ENCODE measurements at places on chromosomes 4 and X. TPM values are rescaled to one million over a fixed set of nuclear protein-coding genes. Genes with fewer than 3 reads are reported as not detected.
A peak's percentile ranks its signal among the peaks of the same experiment; 100 is the strongest.

DNA sequence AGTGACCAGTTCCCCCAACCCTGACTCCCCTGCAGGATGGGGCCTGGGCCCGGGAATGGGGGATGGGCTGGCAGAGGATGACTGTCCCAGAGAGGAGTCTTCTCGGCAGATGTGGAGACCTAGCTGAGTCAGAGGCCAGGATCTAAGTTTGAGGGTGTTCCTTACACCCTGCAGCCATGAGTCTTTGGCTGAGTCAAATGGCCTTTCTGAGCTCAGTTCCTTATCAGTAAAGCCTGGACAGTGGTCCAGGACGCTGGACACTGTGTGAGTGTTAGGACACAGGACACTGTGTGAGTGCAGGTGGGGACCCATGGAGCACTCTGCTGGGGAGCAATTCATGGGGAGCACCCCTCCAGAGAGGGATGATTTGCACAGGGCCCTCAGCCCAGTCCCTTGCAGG lies 5.0 kb downstream of the IL9R start:
- DNase-seq: no peak

GRCh38 chr4:93743022-93743421 lies 85.5 kb upstream of the ATOH1 start:
- no peak for DNase-seq

DNA sequence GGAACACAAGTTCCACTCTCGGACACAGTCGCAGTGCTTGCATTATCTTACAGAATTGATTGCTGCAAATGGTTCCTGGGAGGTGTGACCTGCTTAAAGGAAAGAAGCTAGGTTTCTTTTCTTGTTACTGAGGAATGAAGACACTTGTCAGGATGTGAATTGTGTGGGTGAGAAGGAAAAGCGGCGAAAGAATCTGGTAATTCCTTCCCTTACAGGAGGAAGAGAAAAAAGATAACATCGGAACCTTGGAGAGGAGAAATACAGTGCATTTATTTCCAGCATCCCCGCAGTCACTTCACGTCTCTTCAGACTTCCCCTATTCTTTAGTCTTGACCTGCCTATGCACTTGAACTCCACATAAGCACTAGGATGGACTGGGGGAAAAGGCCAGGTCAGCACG lies 389 bp upstream of the CCSER1 start:
- DNase-seq: no peak

MMAA gene
- total RNA-seq: 0.95 TPM

MGARP gene
- total RNA-seq: not detected

GRCh38 chr4:170106900-170107299 lies 17.1 kb upstream of the AADAT start:
- DNase-seq: no peak

GRCh38 chrX:134148172-134148692 lies 88.8 kb upstream of the CCDC160 start:
- no peak for DNase-seq

DNA sequence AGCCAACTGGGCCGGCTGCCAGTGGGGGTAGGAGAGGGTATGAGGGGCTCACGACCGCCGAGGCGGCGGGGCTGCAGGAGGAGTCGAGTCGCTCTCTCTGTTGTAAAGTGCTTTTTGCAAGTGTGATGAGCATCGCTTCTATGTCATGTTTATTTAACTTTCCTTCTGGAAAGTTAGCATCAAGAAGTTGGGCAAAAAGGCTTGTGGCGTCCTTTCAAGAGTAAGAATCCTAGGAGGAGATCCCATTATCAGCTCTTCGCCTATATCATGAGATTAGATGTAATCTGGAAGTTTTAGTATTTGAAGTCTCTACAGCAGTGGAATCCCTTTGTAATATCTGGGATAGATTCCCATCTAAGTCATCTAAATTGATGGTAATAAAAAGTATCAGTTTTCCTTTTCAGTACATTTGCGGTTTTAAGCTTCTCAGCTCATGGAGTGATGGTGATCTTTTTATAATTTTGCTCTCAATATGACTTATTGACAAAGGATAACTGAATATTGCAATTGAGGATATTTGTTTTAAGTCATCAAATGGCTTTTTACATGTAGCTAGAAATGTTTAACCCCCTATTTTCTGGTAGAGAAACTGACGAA lies 1.7 kb downstream of the GALNT7 start:
- no peak for DNase-seq

ATXN3L gene
- total RNA-seq: not detected

DNA sequence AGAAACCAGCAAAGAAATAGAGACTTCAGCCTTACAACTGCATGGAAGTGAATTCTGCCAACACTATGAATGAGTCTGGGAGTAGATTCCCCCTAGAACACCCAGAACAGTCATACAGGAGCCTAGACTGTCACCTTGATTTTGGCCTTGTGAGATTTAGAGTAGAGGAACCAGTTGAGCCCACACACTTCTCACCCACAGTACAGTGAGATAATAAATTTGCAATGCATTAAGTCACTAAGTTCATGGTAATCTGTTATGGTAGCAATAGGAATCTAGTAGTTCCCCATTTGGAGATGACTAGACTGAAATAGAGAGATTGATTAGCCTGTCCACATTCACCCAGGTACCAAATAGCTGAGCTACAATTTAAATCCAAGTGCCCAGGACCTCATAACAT lies 59.0 kb downstream of the FAM13A start:
- DNase-seq: no peak

DNA sequence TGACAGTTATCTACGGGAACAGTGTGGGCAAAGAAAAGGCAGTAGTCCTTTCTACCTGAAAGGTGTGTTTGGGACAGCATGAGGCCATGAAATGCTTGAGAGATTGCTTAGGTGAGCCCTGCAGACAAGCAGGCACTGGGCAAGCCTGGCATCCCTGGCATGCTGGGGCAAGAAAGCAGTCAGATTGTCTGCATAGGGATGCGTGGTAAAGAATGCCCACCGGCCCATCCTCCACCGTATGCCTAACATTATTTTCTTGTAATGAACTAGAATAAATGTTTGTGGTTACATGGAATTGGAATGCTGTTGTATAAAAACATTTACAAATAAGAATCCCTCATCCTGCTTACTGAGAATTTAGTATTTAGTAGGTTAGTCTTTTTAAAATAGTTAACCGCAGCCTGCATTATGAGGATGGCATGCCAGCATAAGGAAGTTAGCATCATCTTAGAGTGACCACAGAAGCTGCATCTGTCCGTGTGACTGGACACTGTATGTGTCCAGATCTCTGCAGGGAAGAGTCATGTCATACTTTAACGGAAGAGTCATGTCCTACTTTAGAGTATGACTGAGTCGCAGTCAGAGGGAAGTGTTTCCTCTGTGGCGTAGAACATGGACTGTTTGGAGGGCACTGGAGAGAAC lies 18.9 kb downstream of the ZBTB49 start:
- peak; percentile 20 for DNase-seq

GRCh38 chr4:13918110-13918509 lies 290.6 kb upstream of the BOD1L1 start:
- no peak for DNase-seq

DNA sequence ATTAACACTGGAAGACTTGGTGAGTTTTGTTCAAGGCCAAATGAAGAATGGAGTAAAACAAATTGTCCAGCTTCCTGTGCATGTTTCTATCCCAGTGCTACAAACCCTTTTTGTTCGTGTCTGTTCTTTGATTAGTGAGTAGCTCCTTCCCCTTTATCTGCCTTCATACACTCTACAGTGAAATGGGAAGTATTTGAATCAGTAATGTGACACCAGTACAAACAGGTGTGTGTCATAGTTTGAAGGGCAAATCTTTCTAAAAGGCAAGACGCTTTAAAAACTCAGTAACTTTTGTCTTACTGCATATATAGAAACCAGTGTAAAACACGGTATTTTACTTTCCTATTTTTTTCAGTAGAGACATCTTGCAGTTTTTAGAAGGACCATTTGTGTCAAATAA lies 5.9 kb downstream of the ARHGEF38 start:
- DNase-seq: no peak

NSUN7 gene
- not detected for total RNA-seq

DNA sequence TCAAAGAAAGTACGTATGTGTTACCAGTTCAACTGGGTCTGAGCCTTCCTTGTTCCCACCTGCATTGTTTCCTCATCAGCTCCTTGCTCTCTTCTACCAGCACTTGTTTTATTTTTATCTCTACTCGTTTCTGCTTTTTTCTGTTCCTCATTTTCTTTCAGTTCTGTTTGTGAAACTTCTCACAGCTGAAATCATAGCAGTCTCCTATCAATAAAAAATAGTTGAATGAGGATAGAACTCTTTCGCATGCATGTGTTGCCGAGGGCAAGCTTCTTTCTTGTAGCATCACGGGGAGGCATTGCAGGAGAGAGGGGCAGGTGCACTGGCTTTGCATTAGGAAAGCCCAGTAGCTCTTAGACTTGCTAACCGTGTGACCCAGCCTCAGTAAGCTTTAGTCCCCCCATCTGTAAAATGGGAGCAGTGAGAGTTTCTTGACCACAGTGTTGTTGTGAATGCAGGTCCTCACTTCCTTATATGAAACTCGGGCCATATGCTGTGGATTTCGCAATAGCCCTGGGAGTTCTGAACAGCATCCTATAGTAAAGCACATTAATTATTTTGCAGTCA lies 24.7 kb downstream of the OFD1 start:
- no peak for DNase-seq

VSIG4 gene
- total RNA-seq: not detected

DNA sequence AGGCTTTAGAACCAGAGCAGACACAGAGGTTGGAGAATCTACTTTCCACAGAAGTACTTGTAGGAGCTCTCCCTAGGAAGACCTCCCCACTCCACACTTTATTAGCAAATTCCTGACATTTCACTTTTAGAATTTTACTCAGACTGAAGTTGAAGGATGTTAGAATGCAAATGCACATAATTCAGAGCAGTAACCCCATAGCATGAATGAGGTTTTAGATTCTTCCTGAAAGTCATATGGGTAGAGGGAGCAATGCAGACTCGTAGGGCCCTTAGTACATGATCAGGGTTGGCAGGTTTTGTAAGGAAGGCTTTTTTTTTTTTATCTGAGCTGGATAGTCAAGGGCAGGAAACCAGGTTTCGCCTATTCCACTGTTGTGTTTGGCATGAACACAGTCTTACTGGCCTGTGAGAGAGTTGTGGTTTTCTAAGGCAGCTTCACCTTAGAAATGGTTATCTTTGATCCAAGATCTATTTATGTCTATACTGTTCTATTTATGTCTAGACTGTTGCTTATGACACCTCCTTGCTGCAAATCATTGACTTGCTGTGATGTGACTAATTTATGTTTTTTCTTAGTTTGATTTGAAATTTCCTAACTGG lies 48.9 kb downstream of the SPATA18 start:
- no peak for DNase-seq

MID2 gene
- not detected for total RNA-seq

DNA sequence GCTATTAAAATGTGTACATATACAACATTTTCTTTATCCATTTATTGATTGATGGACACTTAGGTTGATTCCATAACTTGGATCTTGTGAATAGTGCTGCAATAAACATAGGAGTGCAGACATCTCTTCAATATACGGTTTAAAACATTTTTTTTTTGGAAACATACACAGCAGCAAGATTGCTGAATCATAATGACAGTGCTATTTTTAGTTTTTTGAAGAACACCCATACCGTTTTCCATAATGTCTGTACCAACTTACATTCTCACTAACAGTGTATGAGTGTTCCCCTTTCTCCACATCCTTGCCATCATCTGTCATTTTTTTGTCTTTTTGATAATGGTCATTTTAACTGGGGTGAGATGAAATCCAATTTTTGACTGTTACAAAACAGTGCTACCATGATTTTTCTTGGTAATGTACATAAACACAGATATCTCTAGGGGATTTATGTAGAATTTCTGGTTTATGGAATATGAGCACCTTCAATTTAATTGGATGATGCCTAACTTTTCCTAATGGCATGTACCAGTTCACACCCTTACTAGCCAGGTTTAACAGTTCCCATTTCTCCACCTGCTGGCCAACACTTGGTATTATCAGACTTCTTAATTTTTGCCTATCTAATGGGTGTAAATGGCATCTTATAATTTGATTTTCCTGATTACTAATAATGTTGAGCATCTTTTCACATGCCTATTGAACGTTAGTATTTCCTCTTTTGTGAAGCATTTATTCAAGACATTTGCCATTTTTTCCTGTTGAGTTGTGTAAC lies 21.0 kb upstream of the TMSB15B start:
- peak; percentile 70 for DNase-seq

AASDH gene
- total RNA-seq: 6.7 TPM

RIBC1 gene
- total RNA-seq: 3.5 TPM

DNA sequence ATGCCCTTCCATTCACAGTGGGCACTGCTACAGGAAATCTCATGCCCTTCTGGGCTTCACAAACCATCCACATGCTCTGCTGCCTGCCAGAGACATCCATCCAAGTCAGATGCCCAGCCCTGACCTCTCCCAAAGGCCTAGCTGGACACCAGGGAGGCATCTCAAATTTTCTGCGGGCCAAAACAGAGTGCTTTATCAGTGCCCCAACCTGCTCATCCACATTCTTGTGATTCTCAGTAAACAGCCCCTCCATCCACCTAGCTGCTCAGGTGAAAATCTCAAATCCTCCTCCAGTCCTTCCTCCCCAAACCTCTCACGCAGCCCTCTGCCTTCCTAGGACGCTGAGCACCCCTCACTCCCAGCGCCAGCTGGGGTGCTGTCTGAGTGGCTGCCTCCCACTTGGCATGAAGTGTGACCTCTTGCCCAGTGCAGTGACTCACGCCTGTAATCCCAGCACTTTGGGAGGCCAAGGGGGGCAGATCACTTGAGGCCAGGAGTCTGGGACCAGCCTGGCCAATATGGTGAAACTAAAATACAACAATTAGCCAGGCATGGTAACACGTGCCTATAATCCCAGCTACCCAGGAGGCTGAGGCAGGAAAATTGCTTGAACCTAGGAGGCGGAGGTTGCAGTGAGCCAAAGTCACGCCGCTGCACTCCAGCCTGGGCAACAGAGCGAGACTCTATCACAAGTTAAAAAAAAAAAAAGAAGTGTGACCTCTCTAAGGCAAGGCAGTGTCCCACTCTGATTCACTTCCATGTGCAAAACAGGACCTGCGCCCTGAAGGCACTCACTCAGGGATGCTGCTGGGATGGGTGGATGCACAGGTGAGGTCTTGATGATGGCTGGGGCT lies 1.7 kb upstream of the AFAP1 start:
- no peak for DNase-seq

DNA sequence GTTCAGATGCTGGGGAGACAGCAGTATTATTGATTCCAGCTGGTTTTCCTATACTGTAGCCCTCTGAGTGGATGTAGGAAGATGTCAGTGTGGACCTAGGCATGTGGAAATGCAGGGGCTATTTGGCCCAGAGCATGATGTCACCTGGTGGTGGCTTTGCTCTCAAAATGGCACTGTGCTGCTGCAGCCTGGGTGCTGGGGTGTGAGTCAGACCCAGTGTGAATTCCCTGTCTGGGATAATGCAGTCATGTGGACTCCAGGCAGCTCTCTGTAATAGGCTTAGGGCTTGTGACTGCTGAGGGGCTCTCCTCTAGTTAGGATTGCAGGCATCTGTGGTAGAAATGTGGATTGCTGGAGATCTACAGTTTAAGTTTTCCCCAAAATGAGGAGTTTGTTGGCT lies 70.7 kb downstream of the DCAF8L2 start:
- DNase-seq: no peak

EREG gene
- not detected for total RNA-seq

DNA sequence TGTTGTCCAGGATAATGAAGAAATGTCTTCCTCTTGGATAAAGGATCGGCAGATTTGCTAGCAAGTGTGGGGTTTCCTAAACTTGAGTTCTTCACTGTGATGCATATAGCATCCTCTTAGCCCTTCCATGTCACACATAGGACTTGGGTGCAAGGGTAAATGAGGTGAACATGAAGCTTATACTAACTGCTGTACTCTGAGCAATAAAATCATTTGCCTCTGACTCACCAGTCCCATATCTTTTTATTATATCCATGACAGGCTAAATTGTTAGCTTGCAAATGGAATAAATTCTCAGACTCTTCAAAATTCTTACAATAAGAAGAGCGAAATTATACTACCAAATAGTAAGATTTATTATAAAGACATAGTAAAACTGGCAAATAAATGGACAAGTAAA lies 14.7 kb upstream of the TBC1D1 start:
- DNase-seq: no peak

Data from G401 (cell line).